Kidney glomerular epithelial cell (primary cell): ENCODE measurements at places on chromosomes 13 and 19.
A peak's percentile ranks its signal among the peaks of the same experiment; 100 is the strongest.

DNA sequence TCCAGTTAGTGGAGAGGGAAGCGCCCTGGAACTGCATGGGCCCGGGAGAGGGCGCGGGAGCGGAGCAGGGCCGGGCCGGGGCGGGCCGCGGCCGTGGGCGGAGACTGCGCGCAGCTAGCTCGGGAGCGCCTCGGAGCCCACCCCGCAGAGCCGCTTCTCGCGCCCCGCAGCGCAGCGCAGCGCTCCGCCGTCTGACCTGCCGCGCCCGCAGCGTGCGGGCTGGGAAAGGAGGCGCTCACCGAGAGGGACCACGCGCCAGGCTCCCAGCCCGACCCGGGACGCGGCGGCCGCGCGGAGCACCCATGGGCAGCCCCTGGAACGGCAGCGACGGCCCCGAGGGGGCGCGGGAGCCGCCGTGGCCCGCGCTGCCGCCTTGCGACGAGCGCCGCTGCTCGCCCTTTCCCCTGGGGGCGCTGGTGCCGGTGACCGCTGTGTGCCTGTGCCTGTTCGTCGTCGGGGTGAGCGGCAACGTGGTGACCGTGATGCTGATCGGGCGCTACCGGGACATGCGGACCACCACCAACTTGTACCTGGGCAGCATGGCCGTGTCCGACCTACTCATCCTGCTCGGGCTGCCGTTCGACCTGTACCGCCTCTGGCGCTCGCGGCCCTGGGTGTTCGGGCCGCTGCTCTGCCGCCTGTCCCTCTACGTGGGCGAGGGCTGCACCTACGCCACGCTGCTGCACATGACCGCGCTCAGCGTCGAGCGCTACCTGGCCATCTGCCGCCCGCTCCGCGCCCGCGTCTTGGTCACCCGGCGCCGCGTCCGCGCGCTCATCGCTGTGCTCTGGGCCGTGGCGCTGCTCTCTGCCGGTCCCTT lies at the start of gene MLNR:
MLNR (plus strand) TSS at position 303 of the 820 bp plus-strand sequence; CDS start at position 303, 0 bp downstream.
- no peak for DNase-seq

GRCh38 chr13:39106216-39107005 lies 68.2 kb downstream of the NHLRC3 start:
- no peak for DNase-seq

GRCh38 chr19:47381653-47382279 lies 32.7 kb downstream of the DHX34 start:
- no peak for DNase-seq

GRCh38 chr13:64633948-64634347 lies 2596.2 kb downstream of the PCDH9 start:
- DNase-seq = no peak

DNA sequence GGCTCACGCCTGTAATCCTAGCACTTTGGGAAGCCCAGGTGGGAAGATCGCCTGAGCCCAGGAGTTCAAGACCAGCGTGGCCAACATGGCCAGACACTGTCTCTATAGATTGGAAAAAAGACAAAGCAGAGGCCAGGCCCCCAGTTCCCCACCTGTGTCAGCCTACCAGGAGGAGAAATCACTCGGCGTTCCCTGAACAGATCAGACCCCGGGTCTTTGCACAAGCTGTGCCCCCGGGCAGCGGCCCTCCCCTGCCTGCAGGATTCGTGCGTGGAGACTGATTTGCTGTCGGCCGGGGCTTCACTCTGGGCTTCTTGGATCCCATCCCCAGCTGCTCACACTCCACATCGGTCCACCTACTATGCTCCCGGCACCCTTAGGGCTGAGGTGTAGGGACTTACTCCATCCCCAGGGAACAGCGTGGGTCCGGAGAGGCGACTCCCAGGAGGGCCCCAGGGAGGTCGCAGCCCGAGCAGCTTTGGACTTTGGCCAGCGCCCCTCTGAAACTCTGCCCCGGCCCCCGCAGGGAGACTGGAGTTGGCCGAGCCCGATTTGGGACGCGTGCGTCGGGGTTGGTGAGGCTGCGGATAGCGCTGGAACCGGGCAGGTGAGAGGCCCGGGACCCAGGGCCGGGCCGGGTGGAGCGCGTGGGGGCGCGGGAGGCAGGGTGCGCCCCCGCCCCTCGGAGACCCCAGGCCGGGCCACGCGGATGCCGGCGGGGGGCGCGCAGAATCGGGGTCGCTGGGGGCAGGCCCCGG lies 515 bp upstream of the EFNA2 start:
- DNase-seq = no peak

- no peak for DNase-seq
Observed at GRCh38 chr19:14023404-14024235, 4.3 kb upstream of the RLN3 start.

DNA sequence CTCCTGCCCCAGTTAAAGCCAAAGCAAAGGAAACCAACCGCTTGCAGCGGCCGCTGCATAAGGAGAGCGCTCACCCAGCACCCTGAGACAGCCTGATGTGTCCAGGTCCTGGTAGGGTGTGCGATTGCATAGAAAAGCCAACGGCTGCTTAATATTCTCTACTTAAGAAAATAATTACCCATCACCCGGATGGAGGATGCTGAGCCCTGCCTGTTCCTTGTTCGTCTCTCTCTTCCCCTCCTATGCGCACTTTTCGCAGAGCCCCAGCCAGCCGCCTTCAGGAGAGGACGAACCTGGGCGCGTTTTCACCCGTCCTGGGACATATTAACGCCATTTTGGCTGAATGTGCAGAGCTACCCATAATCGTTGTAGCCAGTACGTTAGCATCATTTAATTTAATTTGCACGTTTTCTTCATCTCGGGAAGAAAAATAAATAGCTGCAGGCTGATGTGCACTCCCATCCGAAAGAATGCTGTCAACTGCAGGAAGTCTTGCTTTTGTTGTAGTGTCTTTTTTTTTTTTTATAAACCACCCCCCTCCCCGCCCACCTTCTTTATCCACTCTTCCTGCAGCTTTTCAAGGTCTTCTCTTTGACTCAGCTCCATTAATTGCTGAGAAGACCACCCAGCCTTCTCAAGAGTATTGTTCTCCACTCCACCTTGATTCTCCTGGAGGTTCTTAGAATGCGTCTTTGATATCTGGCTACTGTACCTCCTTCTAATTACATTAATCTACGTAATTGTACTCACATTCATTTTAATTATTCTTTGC lies 214.5 kb downstream of the TEX29 start:
- no peak for DNase-seq

- no peak for DNase-seq
Observed at GRCh38 chr19:3670796-3671679, 29.2 kb downstream of the PIP5K1C start.

DNA sequence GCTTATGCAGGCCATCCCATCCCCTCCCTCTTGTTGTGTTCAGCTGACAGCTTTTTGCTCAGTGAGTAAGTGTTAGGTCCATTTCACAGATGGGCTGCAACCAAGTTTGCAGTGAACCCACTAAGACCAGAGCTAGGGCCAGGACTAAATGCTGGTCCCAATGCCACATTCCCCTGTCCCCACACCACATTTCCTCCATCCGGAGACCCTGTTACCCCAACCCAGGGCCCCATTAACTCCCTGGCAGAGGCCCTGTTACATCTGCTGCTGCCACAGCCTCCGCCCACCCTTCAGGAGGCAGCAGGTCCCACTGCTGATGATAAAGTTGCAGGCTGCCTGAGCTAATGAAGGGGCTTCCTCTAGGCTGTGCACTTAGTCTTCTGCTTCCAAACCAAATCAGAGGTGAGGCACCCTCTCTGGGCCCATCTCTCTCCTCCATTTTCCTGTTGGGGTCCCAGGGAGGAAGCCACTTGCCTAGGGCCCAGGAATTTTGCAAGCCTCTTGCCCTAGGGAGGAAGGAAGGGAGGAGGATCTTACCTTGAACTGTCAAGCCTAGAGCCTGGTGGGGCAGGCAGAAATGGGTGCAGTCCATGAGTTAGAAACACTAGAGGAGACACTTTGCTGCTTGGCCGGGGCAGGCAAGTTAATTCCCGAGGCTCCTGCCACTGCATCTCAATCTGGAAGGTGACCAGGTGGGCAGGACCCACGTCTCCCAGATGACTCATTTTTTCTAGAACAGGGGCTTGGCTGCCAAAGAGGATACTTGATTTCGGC lies 3.4 kb upstream of the USF2 start:
- DNase-seq = no peak

- no peak for DNase-seq
Observed at GRCh38 chr19:13629687-13630357, 123.5 kb upstream of the CACNA1A start.

DNA sequence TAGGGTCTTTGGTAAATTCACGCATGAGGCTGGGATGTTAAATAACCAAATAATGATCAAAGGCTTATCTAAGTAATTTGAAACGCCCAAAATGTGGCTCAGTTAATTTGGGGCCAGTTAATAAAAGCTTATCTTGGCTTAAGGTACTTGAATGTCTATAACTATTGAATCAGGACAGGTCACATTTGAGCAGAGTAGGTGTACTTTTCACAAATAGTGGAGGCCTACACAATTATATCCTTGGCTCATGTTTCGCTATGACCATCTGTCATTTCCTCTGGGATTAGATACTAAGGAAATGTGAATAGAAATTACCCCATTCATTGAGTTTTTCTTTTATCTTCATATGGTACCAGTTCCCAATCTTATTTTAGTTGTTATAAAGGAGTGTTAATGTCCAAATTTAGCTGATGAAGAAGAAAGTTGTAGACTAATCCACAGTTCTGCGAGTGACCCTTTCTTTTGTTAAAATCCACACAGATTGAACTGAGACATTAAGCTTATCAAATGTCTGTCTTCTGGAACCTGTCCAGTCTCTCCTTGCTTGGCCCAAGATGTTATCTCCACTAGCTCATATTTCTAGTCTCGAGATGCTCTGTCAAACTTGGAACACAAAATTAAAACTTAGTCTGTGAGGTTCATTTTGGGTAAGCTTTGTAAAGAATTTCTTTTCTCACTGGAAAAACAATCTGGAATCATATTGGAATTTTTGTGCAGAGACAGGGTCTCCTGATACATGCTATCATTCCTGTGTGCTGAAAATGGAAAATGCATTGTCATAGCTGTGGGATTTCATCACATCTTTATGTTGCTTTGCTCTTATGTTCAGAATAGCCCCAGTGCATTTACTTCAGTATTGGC lies 31.0 kb downstream of the SLAIN1 start:
- no peak for DNase-seq

- no peak for DNase-seq
Observed at GRCh38 chr19:35167251-35168119, 12.9 kb downstream of the FXYD5 start.

GRCh38 chr13:31639443-31640163 lies 99.7 kb upstream of the RXFP2 start:
- no peak for DNase-seq

- no peak for DNase-seq
Observed at GRCh38 chr13:104779311-104779993, 1713.2 kb upstream of the SLC10A2 start.

GRCh38 chr19:18477042-18477779 lies 39.3 kb upstream of the ISYNA1 start:
- DNase-seq = no peak

- no peak for DNase-seq
Observed at GRCh38 chr13:95239283-95239682, 62.0 kb downstream of the ABCC4 start.

DNA sequence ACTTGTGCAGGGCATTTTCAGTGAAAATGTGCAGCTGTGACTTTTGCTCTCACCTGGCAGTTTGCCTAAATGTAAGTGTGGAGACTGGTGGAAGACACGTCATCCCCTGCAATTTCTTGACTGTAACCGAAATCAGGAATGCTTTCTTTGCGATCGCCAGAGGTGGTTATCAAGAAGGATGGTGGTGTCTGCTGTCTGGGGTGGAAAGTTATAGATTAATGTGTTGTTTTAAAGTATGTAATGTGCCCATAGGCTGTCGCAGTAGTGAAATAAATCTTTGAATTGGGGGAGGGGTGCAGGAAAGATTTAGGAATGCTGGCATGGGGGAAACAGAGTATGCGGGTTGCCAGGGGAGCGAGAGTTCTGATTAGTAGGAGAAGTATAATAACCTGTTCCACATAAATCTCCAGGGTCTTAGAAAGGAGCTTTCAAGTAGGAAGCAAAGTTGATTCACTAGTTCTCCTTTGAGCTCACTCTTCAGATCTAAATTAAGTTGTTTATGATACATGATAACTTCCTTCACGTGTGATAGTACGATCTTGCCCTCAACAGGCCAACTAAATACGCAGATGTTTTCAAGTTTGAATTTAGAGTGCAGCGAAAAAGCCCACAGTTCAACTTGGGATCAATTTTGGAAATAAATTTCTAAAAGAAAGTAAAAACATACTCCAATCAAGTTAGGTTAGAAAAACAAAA lies 1520.0 kb upstream of the SLC10A2 start:
- peak; percentile 8 for DNase-seq

- no peak for DNase-seq
Observed at GRCh38 chr19:10615429-10616023, 9.8 kb upstream of the SLC44A2 start.

- DNase-seq = no peak
Observed at GRCh38 chr19:5189318-5189607, 151.3 kb downstream of the PTPRS start.

GRCh38 chr13:42354241-42355091 lies 82.5 kb downstream of the AKAP11 start:
- peak; percentile 7 for DNase-seq

GRCh38 chr19:46283771-46284170 lies 13.1 kb upstream of the HIF3A start:
- DNase-seq = no peak

- DNase-seq = no peak
Observed at GRCh38 chr13:32115066-32115465, 83.5 kb downstream of the FRY start.

GRCh38 chr13:111949311-111949710 lies 117.6 kb upstream of the SOX1 start:
- no peak for DNase-seq

GRCh38 chr19:2551172-2551863 lies 75.4 kb downstream of the GADD45B start:
- no peak for DNase-seq

DNA sequence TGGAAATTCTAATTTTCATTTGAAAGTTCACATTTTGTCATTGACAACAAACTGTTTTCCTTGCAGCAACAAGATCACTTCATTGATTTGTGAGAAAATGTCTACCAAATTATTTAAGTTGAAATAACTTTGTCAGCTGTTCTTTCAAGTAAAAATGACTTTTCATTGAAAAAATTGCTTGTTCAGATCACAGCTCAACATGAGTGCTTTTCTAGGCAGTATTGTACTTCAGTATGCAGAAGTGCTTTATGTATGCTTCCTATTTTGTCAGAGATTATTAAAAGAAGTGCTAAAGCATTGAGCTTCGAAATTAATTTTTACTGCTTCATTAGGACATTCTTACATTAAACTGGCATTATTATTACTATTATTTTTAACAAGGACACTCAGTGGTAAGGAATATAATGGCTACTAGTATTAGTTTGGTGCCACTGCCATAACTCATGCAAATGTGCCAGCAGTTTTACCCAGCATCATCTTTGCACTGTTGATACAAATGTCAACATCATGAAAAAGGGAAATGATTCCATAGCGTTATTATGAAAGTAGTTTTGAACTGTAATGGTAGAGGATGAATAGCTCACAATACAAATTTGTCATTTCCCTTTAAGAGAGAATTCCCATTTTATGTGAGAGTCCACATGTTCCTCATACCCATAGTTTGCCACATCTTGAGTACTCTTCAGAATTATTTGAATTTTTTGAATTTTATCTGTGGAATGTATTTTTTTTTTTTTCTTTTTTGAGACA lies 2.6 kb downstream of the BRCA2 start:
- DNase-seq = no peak
